ENCODE measurements at places on chromosomes 7 and 10.

DNA sequence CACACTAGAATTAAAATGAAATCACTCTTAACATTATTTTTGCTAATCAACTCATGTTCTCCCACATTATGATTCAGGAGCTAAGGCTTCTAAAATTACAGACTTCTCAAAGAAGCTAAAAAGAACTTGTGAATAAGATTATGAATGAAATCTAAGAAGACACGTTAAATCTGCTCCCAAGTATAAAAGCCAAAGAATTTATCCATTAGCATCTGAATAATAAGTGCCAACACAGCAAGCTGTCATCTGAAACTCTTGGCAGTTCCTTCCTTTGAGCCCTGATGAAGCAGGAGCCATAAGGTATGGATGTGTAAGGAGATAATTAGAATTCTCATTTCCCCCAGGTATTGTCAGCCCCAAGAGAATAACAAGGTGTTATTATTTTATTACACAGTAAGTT, 50.3 kb downstream of the TPK1 start:
- DNase-seq: no peak

DNA sequence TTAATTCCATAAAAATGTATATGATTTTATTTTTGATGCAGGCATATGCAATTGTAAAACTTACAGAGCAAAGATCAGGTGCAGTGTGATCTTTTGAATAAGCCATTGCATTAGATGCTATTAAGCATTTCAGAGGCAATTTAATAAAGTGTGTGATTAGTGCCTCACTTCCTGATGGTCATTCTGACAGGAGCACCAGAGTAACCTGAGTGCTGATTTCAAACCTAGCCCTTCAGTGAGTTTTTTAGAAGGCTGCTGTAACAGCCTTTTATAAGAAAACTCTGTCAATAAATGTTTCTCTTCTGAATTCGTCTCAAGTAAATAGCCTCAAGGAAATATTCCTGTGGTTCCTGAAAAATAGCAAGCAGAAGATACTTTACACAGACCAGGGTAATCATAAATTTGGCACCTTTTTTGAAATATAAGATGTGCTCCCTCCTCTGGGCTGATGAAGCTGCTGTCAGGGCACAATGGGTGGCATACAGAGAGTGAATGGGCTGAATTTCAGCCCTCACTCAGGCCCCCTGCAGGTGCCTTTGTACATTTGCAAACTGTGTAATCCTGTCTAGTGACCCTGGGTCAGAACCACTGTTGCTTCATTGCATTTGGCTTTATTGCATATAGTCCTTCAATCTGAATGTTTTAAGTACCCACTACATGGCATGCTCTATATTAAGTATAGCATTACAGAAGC, 193.7 kb upstream of the CSTF2T start:
- DNase-seq: peak; percentile 65

GRCh38 chr7:118863966-118864365, 639.5 kb downstream of the ANKRD7 start:
- DNase-seq: no peak

GRCh38 chr10:60944910-60945297, 919 bp upstream of the RHOBTB1 start:
- no peak for DNase-seq

DNA sequence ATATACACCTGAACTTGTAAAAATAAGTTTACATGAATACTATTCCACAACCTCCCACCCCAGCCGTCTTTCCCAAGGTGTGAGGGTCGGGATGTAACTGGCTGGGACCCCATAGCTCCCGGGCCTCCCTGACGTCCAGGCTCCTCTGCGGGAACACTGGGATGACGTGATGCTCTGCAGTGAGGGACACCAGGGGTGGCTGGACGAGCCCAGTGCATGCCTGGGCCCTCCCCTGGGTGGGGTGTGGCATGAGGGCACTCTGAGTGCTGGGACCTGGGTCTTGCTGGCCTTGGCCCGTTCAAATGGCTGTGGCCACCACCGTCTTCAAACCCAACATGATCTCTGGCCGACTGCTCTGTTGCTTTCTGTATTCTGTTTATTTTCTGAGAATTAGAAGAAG, 182.4 kb downstream of the DNAJB6 start:
- DNase-seq: no peak

- no peak for DNase-seq
Observed at GRCh38 chr7:80676404-80676803, 38.0 kb downstream of the CD36 start.

- no peak for DNase-seq
Observed at GRCh38 chr10:110995301-110995700, 75.9 kb downstream of the SHOC2 start.

DNA sequence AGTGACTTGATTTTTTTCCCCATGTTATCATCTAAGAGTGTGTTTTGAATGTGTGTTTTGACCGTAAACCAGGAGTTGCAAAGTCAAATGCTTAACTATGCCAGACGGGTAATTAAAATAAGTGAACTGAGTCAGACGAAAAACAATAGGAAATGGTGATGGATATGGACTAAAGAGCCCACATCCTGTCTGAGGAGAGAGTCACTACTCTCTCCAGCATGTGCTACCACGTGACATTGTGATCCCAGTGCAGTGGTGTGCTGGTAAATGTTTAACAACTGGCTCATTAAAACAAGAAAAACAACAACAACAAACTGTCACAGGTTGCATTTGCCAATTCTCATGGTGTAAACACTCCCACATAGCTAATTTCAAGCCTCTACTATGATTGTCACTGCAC, 164.3 kb downstream of the SUGCT start:
- DNase-seq: no peak

- peak; percentile 18 for DNase-seq
Observed at GRCh38 chr10:88986549-88987242, 3.9 kb upstream of the FAS start.

- DNase-seq: no peak
Observed at GRCh38 chr10:117530791-117531190, 11.8 kb upstream of the EMX2 start.

GRCh38 chr7:26865094-26865388, 651 bp upstream of the SKAP2 start:
- DNase-seq: peak; percentile 57

- no peak for DNase-seq
Observed at GRCh38 chr7:151632750-151633515, 113.2 kb upstream of the RHEB start.

DNA sequence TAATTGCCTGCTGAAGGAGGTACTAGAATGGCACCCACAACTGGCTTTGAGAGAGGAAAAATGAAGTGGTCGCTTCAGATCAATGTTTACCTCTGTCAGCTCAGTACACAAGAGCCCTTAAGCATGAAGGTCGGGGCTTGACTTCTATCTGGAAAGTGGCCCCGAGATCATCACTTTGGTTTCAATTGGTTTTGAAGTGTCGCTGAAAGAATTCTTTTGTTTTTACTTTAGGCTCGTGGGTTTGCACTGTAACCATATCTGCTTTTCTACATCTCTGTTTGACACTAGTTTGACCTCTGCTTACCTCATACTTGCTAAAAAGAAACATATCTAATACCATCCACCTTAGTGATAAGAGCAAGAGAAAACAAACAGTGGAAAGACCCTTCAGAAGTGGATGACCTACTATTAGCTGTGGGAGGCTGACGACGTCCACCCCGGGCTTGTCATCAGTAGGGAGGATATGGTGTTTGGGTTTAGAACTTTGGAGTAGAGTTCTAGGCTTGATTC, 361.8 kb downstream of the GATA3 start:
- no peak for DNase-seq

DNA sequence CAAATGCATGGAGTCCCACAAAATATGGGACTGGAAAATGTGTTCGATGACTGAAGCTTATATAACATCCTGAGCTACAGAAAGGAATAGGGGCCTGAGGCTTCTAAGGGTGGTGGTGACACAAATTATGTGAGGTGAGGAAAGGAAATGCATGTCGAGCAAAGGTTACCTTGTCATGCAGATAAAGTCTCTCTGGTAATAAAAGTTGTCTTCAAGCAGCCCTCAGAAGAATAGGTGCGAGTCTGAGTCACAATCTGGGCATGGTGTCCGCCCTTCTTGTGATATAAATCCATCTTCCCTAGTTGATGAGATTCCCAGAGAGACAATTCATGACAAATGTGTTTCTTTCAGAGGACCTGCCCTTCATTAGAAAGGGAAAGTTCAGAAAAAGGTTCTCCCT, 985.2 kb upstream of the C7orf33 start:
- no peak for DNase-seq

DNA sequence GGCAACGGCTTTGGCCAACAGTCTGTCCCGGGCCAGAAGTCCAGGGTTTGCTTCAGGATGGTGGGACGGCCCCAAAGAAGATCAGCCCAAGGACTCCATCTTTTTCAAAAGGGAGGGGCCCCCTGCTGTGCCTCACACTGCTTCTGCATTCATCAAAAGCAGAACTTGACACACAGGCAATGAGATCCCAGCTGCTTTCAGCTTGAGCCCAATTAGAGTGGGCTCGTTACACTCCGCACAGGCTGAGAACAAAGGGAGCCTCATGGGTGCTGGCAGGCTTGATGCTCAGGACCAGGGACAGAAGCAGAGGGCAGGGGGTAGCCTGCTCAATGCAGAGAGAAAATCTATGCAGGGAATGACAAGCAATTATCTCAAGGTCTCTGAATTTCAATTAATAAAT, 45.5 kb downstream of the VOPP1 start:
- DNase-seq: no peak

- peak; percentile 96 for DNase-seq
Observed at GRCh38 chr7:98280791-98281756, at the start of gene BRI3. BRI3 (plus strand) TSS chr7:98281686; CDS start chr7:98281796, 110 bp downstream.

- no peak for DNase-seq
Observed at GRCh38 chr10:132444877-132445351, 47.9 kb downstream of the PWWP2B start.

GRCh38 chr10:63929831-63930467, 408.7 kb downstream of the REEP3 start:
- no peak for DNase-seq

DNA sequence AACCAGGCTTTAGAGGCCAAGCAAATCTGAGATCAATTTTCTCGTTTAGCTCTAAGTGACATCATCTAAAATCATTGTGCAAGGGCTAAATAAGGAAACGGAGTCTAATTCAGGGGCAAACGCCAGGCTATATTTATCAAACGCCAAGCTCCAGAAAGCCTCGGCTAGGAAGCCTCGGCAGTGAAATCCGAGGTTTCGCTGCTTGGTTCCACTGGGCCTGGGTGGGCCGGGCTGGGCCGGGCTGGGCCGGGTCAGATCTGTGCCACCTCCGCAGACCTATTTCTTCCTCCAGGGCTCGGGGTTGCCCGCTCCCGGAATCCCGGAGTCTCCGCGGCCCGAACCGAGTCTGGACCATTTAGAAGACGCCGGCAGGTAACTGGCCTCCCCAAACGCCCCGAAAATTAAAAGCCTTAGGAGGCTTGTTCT, 459 bp upstream of the FEZF1 start:
- DNase-seq: no peak

DNA sequence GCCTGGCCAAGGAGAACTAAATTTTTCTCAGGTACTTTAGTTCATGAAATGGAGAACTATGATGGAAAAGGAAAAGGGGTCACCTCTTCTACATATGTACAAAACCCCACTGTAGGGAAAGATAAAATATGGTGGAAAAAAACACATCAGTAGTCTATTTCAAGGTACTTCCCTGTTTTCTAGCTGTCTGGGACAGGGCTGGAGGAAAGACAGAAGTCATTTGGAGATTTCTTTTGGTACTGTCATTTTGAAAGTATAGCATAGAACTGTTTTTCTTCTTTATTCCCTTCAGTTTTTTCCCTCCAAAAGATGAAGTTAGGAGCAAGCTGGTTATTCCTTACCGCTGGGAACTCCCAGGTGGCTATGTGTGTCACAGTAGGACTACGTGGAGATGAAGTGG, 196.1 kb downstream of the DOCK4 start:
- DNase-seq: no peak

GRCh38 chr10:45594276-45595157, 78.1 kb downstream of the ZFAND4 start:
- peak; percentile 95 for DNase-seq

GRCh38 chr7:157125376-157126223, 13.1 kb upstream of the UBE3C start:
- no peak for DNase-seq
